ENCODE measurements at places on chromosomes 13 and 19.
A peak's percentile ranks its signal among the peaks of the same experiment; 100 is the strongest.

GRCh38 chr19:48501494-48502349, 9.9 kb downstream of the LMTK3 start:
- no peak for DNase-seq

GRCh38 chr13:106499896-106500295, 35.6 kb downstream of the EFNB2 start:
- no peak for DNase-seq

GRCh38 chr13:79853251-79853650, 372.3 kb downstream of the NDFIP2 start:
- no peak for DNase-seq

DNA sequence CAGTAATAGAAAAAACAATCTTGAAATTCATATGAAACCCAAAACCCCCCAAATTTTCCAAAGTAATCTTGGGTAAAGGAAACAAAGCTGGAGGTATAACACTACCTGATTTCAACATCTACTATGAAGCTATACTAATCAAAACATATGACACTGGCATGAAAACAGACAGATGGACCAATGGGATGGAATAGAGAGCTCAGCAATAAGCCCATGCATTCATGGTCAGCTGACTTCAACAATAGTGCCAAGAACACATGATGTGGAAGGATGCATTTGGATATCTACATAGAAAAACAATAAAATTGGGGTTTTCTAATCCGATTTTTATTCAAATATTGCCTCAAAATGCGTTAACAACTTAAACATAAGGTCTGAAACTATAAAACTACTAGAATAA, 32.2 kb upstream of the ZNF766 start:
- no peak for DNase-seq

GRCh38 chr13:37065890-37066526, 6.5 kb upstream of the SUPT20H start:
- DNase-seq, result no peak

GRCh38 chr13:106796280-106797047, 228.5 kb upstream of the ARGLU1 start:
- no peak for DNase-seq

DNA sequence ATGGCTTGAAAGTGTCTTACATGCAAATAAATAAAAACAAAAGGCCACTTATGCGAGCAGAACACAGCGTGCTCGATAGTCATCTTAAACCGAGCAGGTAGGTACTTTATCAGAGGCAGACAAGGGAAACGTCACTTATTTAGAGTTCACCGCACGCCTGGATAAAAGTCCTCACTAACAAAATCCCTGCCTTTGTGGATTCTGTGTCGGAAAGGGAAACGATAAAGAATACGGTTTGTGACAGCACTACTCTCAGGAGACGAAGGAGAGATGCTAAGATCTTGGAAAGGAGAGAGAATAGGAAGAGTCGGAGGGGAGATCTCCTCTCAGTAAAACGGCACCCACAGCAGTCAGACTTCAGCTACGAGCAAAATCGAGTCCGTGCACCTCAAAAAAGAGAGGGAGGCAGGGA, 581 bp downstream of the RCBTB1 start:
- DNase-seq, result peak; percentile 15

DNA sequence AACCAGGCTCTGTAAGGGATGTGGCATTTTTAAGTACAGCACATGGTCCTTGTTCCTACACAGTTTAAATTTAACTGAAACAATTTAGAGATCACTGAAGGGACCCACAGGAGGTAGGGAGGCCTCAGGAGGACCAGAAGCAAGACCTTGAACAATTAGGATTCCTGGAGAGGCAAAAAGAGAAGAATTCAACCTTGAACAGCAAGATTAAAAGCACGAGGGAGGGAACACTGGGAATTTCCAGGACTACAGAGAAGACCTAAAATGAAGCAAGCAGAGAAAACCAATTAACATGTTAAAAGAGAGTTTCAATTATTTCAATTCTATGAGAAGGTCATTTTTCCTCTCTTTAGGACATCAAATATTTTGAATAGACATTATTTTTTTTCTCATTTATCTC, 160.3 kb downstream of the KCTD12 start:
- no peak for DNase-seq

GRCh38 chr13:22428188-22428828, 752.5 kb upstream of the SGCG start:
- no peak for DNase-seq

DNA sequence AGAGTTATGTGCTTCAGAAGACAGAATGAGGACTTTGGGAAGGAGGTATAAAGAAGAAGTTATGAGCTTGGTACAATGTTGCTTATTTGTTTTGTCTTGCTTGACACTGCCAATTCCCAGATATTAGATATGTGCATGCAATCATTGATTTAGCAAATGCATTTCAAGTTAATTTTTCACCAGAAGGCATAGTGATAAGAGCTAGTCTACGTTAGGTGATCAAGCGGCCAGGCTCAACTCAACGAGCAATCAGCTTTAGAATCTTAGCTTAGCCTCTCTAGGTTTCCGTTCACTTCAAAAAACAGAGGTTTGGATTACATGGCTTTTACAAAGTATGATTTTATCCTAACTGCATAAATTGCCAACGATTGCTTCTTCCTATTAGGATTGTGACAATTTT, 81.6 kb upstream of the POSTN start:
- DNase-seq, result no peak

GRCh38 chr13:109427148-109427547, 359.2 kb downstream of the IRS2 start:
- DNase-seq, result no peak
